ENCODE measurements at places on chromosomes 5 and 9.

GRCh38 chr5:133466556-133467334, 145.6 kb downstream of the FSTL4 start:
- peak; percentile 46 for DNase-seq

DNA sequence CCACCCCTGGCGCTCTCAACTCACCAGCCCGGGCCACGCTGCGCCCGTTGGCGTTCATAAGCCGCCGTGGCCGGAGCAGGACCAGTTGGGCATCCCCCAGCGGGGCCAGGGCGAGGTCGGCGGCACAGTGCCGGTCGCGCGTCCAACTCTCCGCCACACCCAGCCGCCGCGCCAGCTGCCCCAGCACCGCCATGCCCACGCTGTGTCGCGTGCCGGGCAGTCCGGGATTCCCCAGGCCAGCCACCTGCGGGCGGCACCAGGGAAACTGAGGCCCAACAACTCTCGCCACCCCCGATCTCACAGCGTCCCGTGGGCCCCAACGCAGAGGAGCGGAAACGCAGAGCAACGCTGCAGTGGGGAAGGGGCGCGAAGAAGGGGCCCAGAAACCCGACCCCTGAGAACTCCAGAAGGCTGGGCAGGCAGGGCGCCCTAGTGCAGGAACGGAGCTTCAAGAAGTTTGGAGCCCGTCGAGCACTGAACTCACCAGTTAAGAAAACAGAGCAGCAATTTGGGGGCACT, 453 bp downstream of the PTRH1 start:
- no peak for DNase-seq

- DNase-seq: no peak
Observed at GRCh38 chr5:107861565-107861964, 190.8 kb upstream of the EFNA5 start.

GRCh38 chr5:112202694-112203093, 216.4 kb downstream of the EPB41L4A start:
- no peak for DNase-seq

DNA sequence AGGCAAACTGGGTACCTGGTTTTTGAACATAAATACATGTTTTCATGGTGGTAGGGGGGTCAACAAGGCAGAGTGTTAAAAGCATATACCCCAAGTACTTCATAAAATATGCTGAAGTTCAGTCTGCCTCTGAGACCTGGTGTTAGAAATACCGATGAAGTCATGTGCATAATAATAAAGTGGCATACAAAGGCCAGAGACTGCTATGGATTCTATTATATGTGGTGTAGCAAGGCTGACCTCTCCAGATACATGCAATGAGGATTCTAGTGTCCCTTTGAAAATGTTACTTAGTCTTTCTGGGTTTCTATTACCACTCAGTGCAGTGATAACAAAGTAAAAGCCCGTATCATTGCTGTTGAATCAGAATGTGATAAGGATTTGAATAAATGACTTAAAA, 487.5 kb upstream of the ZNF608 start:
- no peak for DNase-seq

DNA sequence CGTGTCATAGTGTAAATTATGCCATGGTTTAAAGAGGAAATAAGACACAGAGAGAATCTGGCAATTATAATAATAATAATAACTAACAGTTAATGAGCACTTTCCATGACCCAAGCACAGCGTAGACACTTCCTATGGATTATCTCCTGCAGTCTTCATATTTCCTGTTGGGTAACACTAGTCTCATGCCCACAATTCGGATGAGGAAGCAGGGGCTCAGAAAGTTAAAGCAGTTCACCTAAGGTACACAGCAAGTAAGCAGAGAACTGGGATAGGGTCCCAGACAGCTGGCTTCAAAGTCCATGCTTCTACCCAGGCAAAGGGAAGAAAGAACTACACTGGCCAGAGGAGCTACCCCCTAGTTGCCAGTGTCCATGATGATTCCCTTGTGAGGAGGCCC, 27.9 kb upstream of the TGFBI start:
- no peak for DNase-seq

DNA sequence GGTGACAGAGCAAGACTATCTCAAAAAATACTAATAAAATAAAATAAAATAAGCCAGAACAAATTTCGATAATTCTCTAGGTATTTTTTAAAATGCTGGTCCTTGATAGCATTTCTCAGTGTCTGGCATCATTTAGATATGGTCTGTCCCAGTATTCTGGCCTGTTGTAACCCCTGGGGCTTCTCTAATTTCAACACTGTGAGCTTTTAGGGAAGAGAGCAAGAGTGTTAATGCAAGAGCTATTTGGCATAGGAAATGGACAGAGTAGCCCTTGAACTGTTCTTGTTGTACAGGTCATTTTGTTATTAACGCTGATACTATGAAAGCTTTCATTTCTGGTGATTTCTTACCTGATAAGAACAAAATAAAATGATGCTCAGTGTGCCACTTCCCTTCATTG, 112.2 kb upstream of the ZNF608 start:
- DNase-seq: no peak
